ENCODE measurements at places on chromosomes 7 and 10.

GRCh38 chr10:77420947-77421523, 216.6 kb downstream of the KCNMA1 start:
- no peak for DNase-seq

DNA sequence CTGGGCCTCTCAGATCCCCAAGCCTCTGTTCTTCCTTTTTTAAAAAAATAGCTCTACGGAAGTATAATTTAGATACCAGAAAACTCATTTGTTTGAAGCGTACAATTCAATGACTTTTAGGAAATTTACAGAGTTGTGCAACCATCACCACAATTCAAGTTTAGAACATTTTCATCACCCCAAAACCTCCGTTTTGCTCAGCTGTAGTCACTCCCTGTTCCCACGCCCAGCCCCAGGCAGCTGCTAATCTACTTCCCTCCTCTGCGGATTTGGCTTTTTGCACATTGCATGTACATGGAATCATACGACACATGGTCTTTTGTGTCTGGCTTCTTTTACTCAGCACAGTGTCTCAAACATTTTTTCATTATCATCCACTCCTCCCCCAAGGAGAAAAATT, 229.2 kb downstream of the TCF7L2 start:
- no peak for DNase-seq

GRCh38 chr7:131546126-131546525, 10.3 kb downstream of the PODXL start:
- DNase-seq, result no peak

DNA sequence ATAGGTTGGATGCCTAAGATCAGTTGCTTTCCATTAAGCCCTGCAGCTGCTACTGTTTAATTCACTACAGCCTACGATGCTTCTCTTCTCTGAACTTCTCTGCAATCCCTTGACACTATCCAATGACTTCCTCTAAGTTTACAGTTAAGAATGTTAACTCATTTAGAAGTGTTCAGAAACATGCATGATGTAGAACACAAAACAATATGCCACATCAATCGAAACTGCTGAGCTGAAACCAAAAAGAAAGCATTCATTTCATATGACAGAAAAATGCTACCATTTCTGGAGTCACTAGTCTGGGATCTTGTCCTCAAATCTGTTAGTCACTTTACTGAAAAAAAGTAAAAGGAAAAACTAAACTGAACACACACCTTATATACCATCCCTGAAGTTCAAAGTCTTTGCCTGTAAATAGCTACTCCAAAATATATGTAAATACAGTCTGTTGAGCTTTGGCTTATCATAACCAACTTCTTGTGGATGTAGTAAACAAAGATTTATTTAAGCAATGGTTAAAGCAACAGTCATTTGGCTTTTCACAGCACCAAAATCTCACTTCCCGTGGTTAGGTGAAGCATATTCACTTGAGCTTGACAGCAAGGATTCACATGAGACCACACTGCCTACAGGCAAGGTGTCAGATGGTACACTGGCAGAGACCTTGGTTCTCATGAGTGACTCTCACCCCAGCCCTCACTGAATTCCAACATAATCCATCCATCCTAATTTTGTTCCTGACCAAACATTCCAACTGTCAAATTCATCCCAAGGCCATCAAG, 187.0 kb downstream of the PPP1R17 start:
- no peak for DNase-seq

GRCh38 chr10:13268841-13269240, 31.0 kb downstream of the PHYH start:
- DNase-seq, result no peak

GRCh38 chr7:1854866-1855724, 185.0 kb downstream of the ELFN1 start:
- peak; percentile 17 for DNase-seq

GRCh38 chr7:132390705-132391104, 185.6 kb downstream of the PLXNA4 start:
- no peak for DNase-seq

DNA sequence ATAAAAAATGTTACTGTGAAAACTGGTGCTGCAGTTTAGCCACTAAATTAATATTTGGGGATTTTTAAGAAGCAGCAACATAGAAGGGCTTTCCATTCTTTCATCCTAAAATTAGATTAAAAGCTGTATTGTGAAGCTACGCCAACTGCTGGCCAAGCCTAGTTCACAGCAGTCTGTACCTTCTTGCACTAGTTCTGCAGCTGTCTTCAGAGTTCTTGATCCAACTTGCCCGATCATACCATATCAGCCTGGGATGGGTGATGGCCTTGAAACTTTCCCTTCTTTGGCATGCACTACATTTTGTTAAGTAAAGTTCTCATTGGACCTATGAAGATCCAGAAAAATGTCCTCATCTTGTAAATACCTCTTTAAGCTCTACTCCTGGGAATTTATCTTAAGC, 20.3 kb upstream of the PANK1 start:
- no peak for DNase-seq

DNA sequence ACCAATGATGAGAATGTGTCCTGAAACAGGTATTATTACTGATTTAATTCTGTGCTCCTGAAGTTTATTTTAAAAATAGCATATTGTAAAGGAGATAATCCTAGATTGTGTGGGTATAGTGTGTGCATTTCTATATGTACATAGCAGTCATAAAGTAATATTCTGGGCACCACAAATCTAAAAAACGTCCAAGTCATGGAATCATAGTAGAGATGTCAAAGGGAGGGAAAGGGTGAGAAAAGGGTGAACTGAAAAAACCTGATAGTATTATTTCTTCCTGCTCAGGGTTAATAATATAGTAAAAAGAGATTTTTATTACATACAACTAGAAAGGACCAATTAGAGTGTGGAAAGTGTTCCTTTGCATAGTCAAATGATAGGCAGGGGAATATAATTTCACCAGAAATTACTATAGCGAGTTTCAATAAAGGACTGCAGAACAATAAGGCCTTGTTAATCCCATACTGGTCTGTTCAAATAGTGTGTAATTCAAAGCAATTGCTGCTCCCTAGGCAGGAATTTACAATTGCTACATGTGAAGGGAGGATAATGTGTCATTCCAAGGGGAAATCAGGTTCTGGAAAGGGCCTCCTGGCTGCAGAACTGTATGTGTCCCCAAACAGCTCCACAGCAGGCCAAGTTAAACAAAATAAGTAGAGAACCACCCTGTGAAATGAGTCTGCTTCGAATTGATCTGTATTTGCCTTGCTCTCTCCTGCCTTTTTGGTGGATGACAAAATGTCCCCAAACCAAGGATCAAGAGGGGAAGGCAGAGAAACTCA, 42.5 kb upstream of the KMT2E start:
- DNase-seq, result no peak

GRCh38 chr7:90613088-90613498, 17.0 kb downstream of the CDK14 start:
- no peak for DNase-seq

DNA sequence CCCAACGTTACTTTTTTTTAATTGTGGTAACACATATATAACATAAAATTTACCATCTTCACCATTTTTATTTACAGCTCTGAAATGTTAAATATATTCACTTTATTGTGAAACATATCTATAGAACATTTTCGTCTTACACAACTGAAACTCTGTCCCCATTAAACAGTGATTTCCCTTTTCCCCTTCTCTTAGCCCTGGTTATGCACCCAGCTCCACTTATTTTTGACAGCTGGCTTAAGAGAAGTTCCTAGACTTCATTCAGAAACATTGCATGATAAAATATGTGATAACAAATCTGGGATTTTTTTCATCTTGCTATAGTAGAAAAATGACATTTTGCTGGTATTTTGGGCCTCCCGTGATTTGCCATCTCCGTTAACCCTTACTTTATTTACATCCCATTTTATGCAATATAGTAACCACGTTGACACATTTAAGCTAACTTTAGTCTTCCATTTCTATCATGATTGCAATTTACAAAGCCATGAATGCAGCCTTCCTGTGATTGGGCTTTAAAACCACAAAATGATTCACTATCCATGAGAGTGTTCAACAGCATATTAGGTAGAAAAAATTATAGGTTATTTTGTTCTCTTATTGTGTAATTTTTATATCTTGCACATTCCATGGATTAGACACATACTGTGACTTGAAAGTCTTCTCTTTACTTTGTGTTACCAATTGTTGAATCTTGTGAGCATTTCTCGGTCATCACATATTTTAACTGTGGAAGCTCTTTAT, 139.6 kb downstream of the SND1 start:
- DNase-seq, result no peak

DNA sequence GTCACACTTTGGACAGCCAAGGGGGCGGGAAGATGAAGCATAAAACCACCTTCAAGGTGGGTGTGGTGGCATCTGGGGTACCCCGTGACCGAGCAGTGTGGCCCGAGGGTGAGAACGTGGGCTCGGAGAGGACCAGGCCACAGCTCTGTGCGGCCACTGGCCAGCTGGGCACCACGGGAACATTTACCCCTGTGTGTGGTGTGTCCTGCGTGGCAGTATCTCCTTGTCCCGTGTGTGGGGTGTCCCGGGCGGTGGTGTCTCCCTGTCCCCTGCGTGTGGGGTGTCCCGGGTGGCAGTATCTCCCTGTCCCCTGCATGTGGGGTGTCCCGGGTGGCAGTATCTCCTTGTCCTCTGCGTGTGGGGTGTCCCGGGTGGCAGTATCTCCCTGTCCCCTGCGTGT, 570.3 kb downstream of the DNAJB6 start:
- no peak for DNase-seq

DNA sequence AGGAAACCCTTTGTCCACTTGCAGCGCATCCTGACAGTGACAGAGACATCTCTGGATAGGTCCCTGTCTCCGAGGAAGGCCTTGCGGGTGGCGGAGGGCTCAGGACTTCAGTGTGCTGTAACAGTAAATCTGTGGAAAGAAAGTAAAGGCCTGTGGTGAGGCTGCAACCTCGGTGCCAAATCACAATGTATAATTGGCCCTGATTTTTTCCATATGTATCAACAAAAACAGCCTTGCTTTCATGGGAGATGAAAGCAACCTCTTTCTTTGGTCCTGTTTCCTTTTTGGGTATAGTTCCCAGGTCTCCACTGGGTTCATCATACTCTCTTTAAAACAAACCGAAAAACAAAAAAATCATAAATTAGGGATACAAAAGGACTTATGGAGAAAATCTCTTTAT, 110.9 kb upstream of the BMPER start:
- no peak for DNase-seq

DNA sequence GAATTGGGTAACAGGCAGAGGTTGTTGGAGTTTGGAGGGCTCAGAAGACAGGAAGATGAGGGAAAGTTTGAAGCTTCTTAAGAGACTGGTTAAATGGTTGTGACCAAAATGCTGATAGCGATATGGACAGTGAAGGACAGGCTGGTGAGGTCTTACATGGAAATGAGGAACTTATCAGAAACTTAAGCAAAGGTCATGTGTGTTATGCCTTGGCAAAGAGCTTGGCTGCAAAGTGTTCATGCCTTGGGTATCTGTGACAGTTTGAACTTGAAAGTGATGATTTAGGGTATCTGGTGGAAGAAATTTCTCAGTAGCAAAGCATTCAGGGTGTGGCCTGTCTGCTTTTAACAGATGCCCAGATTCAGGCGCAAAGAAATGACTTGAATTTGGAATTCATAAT, 64.5 kb upstream of the EEPD1 start:
- DNase-seq, result no peak

DNA sequence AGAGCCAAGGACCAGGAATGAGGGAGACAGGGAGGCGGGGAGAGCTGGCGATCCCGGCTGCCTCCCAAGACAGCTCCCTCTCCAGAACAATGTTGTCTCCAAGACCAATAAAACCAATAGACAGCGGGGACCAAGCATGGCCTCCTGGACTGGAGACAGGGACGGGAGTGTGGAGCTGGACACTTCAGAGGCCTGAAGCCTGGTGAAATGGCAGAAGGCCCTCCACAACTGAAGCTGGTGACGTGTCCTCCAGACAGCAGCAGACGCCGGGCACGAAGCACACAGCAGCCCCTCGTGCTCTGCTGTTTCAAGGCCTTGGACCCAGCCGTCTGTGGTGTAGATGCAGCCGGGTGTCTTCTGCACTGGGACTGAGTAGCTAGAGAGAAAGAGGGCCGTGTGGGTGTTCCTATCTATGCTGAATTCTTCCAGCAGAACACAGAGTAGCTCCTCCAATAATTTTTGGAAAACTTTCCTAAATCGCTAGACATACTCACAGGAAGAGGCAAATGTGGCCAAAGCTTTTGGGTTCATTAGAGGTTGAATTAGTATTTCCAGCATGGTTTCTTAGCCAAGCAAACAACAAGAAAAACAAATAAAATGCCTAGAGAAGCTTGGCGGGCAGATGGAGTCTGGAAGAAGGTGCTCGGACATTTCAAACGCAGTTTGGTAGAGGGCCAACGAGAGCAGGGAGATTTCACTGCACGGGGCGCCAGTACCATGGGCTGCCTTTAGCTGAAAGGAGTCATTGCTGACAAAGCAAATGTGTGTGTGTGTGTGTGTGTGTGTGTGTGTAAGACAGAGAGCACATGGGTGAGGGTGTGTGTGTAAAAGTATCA, 570.4 kb downstream of the TCERG1L start:
- DNase-seq, result no peak

GRCh38 chr10:84521468-84521867, 193.1 kb downstream of the CCSER2 start:
- DNase-seq, result no peak

DNA sequence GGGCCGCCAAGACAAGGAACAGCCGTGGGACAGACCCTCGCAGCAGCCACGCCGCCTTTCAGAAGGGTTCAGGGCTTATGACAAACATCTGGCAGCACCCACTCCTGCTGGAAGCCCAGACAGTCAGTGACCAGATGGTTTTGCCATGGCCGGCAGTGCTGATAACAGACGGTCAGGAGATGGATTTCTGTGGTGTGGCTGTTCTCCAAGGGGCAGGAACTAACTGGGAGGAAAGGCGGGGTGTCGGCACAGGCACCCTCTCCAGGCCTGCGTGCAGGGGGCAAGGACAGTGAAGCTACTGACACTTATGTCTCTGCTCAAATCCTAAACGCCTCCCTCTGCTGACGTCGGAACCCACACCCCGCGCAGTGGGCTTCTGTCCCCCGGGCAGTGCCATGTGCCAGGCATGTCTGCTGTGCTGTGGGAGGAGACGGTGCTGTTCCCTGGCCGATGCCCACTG, 416.1 kb downstream of the DNAJB6 start:
- DNase-seq, result no peak

DNA sequence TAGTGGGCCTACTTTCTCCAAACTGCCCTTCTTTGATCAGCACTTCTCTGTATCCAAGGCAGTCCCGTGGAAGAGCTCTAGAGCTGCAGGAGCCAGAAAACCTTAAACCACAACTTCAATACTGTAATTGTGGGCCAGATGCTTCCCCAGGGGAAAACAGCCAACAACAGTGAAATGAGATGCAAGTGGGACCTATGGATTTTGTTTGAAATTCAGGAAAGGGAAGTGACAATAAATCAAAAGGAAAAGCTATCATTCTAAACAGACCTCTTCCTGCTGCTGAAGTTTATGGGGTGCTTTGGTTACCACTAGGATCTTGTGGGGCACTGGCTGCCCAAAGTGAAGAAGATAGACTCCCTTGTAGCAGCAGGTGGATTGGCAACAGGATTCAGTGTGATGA, 1031.7 kb downstream of the LRMDA start:
- no peak for DNase-seq

GRCh38 chr10:33569702-33570101, 235.2 kb upstream of the NRP1 start:
- DNase-seq, result no peak

GRCh38 chr7:8751557-8752231, 318.3 kb downstream of the NXPH1 start:
- no peak for DNase-seq

All from activated naive CD4-positive, alpha-beta T cell treated with anti-CD3 and anti-CD28 coated beads, Interleukin-2, amount 10 ng/mL, durations not matched to agents 7 days and 5 days (primary cell).